ENCODE measurements at places on chromosomes 5 and 9.

GRCh38 chr5:67453111-67453905 lies 256.7 kb upstream of the CD180 start:
- no peak for DNase-seq

GRCh38 chr5:58246461-58246944 lies 213.4 kb downstream of the PLK2 start:
- DNase-seq = no peak

GRCh38 chr5:56763711-56764466 lies 51.5 kb upstream of the MAP3K1 start:
- DNase-seq = no peak

- no peak for DNase-seq
Measured at GRCh38 chr9:133848471-133849109, 110.4 kb upstream of the SARDH start.

- DNase-seq = no peak
Measured at GRCh38 chr9:86062845-86063693, 36.3 kb downstream of the GOLM1 start.

Measured in KG1 (cell line).